ENCODE measurements at places on chromosomes 11 and 22. TPM values are rescaled to one million over a fixed set of nuclear protein-coding genes. Genes with fewer than 3 reads are reported as not detected.

The NXPE2 gene
- not detected for total RNA-seq

GRCh38 chr11:22730319-22730718 lies 63.9 kb downstream of the GAS2 start:
- DNase-seq = no peak

The LRRC55 gene
- total RNA-seq = not detected

The OVOL1 gene
- 0.14 TPM for total RNA-seq

The APOA1 gene
- total RNA-seq = 0.44 TPM

- no peak for DNase-seq
Observed at GRCh38 chr11:126473269-126473668, 117.8 kb downstream of the ST3GAL4 start.

The C1QTNF5 gene
- not detected for total RNA-seq

The LRRC74B gene
- total RNA-seq = not detected

The PATE4 gene
- not detected for total RNA-seq

The CRYAB gene
- total RNA-seq = not detected

The OR52I2 gene
- total RNA-seq = not detected

The RTN4R gene
- 5.7 TPM for total RNA-seq

DNA sequence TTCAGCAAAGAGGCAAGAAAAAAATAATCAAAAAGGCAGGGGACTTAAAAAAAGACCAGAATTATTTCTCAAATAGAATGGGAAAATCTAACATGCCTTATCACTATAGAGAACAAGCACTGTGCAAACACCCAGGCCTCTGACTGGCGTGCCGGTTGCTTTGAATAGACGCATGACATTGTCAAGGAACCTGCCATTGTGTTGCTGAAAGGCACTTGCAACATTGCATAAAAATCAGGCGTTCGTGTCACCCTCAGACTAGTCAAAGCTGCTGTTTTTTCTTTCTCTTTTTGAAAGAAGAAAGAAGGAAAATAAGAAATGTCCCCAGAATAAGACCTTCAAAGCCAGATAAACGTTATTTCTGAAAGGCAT lies 549.3 kb upstream of the CADM1 start:
- DNase-seq = no peak

DNA sequence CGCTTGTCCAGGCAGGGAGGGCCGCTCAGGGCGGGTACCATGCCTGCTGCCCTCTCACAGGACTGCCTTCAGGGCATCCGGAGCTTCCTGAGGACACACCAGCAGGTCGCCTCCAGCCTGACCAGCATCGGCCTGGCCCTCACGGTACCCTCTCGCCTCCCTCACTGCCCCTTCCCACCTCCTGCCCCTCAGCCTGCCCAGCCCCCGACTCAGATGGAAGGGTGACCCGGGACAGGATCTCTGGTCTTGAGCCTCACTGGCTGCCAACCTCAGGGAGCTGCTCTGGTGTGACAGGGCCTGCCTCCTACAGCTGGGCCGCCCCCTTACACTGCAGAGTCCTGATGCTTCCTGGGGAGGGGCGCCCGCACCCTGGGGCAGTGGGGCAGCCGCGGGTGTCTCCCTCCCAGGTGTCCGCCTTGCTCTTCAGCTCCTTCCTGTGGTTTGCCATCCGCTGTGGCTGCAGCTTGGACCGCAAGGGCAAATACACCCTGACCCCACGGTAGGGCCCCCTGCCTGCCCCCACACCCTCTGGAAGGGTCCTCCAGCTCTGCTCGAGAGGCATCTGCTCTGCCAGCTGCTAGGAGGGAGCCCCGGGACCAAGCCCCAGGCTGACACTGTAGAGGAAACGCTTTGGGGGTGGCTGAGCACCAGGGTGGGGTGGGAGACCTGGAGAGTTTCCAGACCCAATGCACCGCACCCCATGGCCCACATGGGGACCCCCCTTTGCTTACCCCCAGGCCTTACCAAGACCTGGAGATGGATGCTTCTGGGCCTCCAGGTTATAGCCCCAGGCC lies 14.6 kb downstream of the TSPAN32 start:
- DNase-seq = no peak

DNA sequence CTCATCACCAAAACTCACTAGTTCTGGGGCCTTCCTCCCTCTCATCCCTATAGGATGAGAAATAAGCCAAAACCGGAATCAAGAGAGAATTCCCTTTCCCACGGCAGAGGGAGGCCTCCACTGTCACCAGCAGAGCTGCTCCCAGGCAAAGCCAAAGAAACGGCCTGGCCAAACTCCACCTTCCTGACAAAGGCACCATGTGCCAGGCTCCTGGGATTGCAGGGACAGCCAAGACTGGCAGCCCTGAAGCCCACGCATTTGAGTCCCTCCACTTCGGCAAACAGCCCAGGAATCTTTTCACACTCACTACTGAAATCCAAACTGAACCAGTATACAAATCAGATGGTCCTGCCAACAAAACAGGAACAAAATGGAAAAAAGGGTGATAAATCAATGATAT lies 6.1 kb downstream of the SMCO4 start:
- no peak for DNase-seq

The HBE1 gene
- total RNA-seq = not detected

DNA sequence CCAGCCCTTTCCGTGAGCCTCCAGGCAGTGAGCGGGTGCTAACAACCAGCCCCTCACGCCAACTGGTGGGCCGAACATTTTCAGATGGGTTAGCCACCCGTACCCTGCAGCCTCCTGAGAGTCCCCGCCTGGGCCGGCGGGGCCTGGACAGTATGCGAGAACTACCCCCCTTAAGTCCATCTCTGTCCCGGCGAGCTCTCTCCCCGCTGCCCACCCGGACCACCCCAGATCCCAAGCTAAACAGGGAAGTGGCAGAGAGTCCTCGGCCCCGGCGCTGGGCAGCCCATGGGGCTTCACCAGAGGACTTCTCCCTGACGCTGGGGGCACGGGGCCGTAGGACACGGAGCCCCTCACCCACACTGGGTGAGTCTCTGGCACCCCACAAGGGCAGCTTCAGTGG lies 20.6 kb downstream of the PHLDB1 start:
- DNase-seq = no peak

GRCh38 chr11:117098269-117099232 lies at the start of gene SIK3:
Gene SIK3, minus strand, starts transcription at chr11:117098428. Its CDS starts 13 bp downstream, at chr11:117098415.
- peak; percentile 95 for DNase-seq

GRCh38 chr11:130313383-130314183 lies 1.1 kb downstream of the ZBTB44 start:
- no peak for DNase-seq

- no peak for DNase-seq
Observed at GRCh38 chr22:29626497-29627195, 23.2 kb downstream of the NF2 start.

Measured in activated naive CD8-positive, alpha-beta T cell treated with anti-CD3 and anti-CD28 coated beads, Interleukin-2, amount 10 ng/mL, durations not matched to agents 7 days and 5 days (primary cell).